ENCODE measurements at places on chromosomes 11 and 22.
A peak's percentile ranks its signal among the peaks of the same experiment; 100 is the strongest.

DNA sequence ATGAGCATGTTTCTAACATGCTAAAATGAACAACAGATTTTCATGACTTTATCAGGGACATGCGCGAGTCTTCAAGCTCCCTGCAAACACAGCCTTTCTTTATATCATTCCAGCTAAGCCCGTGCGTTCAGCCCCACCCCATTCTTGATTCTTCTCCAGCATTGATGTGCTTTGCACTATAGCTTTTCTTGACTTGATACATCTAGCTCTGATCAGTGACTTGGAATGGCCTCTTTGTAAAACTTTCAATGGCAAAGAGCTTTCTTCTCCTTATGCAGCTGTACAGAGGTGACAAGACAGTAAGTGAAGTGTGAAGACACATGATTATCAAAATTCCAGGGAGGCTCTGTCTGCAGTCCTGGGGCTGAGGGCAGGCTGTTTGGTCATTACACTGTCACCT, 561.0 kb downstream of the OPCML start:
- no peak for DNase-seq

DNA sequence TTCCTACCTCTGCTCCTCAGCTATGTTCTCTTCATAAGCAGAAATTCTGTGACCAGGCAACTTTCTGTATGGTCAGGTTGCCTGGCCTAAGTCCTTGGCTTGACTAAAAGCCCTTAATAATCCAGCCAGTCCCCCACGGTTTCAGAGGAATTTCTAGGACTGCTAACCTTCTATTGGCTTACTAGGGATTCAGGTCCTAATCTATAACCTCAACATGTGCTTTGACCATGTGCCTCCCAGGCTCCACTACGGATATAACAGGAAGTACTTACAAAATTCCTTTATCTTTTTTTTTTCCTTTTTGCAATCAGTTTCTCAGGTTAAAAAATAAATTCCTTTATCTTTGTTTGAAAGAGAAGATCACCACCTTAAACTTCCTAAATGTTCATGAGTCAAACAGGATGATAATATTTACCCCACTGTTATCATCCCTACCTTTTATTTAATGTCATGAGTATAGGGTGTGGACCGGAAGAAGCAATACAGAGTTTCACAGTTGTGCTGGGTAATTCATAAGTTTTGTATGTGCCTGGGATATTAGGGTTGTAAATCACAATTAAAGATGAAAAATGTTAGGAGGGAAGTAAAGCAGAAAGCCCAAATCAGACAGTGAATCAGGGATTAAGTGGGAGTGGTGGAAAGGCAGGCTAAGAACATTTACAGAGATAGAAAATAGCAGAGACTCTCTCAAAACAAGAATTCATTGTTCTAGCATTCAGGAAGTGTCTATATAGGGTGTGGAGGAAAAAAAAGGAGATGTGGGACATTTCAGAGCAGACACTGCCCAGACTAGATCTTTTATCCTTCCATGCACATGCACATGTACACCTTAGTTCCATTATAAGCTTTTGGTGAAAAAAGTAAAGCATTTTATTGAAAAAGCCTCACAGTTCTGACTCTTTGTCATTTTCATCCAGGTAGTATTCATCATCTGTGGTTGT, 10.7 kb upstream of the POGLUT3 start:
- DNase-seq = no peak

- DNase-seq = no peak
These were observed 58.8 kb upstream of the SLC36A4 start for GRCh38 chr11:93256623-93257022.

GRCh38 chr11:65433657-65434056, 11.1 kb downstream of the NEAT1 start:
- DNase-seq = no peak

DNA sequence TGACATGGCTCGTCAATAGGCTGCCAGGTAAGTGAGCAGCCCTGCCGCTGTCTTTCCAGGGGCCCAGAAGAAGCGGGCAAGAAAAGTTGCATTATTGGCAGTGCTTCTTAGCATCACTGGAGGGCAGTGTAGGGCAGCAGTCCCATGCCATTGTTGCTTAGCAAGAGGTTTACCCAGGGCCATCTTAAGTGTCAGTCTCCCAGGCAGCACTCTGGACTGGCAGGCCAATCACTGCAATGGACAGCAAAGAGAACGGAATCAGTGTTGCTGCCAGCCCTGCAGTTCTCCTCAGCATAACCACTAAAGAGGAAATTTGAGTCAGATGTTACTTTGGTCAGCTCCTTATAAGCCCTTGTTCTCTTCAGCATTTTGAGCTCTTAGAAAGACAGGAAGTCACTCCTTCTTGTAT, 13.4 kb upstream of the GRK2 start:
- peak; percentile 89 for DNase-seq

GRCh38 chr22:32044913-32045312, 1.9 kb downstream of the SLC5A1 start:
- no peak for DNase-seq

GRCh38 chr22:23381661-23382427, 198.2 kb downstream of the IGLL1 start:
- no peak for DNase-seq

DNA sequence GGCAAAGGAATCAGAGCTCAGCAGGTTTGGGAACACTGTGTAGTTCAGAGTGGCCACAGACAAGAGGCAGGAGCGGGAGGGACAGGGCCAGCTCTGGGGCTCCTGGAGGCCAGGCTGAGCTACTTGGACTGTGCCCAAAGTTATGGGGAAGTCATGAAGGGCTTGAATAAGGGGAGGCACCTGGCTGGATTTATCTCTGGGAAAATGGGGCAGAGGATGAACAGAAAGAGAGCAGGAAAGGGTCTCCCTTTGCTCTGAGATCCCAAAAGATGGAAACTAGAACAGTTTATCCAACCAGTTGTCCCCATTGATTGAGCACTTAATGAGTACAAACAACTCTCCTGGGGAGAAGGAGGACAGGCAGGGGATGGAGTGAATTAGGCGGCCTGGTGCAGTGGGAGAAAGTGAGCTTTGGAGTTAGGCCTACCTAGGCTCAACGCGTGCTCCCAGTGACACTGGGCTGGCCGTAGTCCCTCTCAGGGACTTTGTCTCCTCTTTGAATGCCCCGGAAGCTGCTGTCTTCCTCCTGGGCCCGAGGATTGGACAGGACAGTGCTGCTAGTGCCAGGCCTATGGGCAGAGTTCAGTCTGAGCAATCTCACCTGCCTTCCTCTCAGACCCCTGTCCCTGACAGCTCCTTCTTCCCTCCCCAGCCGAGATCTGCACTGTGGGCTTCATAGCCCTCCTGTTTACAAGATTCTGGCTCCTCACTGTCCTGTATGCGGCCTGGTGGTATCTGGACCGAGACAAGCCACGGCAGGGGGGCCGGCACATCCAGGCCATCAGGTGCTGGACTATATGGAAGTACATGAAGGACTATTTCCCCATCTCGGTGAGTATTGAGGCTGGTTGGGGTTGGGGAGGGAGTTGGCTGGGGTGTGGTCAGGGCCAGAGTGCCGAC, 2.0 kb downstream of the MOGAT2 start:
- no peak for DNase-seq

- peak; percentile 73 for DNase-seq
These were observed 29.6 kb downstream of the PAK1 start for GRCh38 chr11:77444261-77444660.

DNA sequence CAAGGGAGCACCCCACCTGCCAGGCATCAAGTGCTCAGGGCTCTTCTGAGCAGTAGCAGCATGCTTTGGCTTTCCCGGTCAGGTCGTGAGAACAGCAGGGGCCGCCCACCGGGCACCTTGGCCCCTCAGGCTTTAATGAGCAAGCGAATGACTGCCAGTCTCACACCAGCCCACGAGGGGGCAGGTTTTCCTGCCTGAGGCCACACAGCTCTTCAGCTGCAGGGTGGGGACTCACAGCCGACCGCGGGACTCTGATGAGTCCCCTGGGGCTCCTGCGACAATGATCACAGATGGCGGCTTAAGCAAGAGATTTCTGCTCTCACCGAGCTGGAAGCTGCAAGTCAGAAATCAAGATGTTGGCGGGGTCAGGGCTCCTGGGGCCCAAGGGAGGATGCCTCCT, 14.3 kb upstream of the FGF19 start:
- DNase-seq = no peak

GRCh38 chr11:72683782-72684200, 9.6 kb upstream of the PDE2A start:
- peak; percentile 55 for DNase-seq

- DNase-seq = no peak
These were observed 10.0 kb downstream of the MUC5AC start for GRCh38 chr11:1167751-1168231.

DNA sequence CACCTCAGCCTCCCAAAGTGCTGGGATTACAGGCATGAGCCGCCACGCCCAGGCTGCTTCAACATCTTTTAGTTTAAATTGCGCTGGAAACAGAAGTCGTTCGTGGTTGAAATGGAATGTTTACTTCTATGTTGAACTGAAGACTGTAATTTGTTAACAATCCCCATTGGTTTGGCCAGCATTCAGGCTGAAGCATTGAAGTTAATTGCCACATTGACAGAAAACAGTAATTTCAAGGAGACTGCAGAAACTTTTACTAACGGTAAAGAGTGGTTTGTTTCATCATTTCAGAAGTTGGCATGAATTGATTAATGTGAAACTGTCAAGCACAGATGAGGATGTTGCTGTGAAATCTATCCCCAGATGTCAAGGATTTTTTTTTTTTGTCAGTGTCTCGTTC, 14.2 kb downstream of the AP5B1 start:
- no peak for DNase-seq

DNA sequence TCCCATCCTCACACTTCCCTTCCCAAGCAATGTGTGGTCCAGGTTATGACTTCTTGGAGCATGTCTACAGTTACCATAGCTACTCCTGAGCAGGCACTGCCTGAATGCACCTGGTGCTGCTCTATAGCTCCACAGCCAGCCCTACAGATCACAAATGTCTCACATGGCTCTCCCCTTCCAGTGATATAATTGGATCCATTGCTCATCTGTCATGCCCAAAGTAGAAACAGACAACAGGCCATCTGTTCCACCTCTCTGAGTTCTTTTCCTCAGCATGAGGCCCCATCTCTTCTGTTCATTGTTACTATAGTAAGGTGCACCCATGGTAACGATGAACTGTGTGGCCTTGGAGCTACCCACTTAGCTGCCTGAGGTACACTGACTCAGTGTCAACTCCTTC, 320.3 kb upstream of the ZC3H12C start:
- DNase-seq = no peak

DNA sequence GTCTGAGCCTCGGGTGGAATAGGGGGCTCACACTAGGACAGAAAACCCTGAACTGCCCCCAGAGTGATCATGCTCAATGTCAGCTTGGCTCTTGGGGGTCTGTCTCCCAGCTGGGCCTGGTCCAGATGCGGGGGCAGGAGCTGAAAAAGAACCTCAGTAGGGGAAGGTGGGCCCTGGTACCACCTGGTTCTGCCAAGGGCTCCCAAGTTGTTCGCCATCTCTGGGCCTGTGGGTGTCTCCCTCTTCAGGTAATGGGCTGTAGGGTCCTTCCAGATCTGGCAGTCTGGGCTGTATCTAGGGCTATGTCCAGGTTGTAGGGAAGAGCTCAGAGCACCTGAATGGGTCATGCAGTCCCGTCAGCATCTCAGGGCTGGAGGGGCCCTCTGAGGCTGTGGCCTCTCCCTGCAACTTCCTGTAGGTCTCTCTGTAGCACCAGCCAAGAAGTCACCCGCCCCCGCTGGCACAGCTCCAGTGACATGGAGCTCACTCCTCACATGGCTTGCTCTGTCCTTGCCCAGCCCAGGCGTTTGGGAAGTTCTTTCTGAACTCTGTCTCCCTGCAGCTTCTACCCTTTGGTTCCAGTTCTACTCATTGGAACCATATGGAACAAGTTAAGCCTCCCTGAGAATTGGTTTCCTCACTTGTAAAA, 33.0 kb upstream of the SOX10 start:
- peak; percentile 80 for DNase-seq

GRCh38 chr22:27804470-27805297, 3.1 kb upstream of the MN1 start:
- peak; percentile 87 for DNase-seq

- DNase-seq = no peak
These were observed 22.9 kb downstream of the RAB39A start for GRCh38 chr11:107951155-107951554.

GRCh38 chr22:48588878-48589450, 1238.7 kb downstream of the BRD1 start:
- DNase-seq = no peak

GRCh38 chr11:16846305-16846704, 107.9 kb downstream of the C11orf58 start:
- DNase-seq = no peak

DNA sequence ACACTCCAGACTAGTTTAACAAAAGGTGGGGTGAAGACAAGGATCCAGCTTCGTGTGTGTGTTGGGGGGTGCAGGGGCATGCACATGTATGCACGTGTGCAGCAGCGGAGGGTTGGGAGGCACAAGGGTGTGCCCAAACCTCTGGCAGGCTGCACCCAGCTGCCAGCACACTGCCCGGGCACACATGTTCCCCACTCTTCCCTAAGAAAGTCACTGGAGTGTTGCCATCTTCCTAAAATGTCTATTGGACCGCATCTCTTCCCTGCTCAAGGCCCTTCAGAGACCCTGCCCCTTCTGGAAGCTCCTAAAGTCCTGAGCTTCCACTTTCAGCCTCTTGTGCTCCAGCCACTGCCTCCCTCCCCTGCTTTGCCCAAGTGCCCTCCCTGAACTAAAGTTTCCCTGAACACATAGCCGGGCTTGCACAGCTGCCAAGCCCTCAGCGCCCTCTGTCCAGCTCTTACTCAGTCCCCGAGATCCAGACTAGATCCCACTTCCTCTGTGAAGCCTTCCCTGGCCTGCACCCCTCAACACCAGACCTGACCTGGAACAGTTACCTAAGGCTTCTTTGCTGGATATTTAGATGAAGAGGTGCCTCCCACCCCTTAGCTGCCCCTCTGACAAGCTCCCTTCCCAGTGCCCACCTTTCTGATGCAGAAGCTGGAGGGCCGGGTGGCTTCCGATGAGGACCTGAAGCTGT, 6.0 kb downstream of the CFL1 start:
- no peak for DNase-seq

- no peak for DNase-seq
These were observed 182.1 kb upstream of the KIRREL3 start for GRCh38 chr11:127182586-127183203.

DNA sequence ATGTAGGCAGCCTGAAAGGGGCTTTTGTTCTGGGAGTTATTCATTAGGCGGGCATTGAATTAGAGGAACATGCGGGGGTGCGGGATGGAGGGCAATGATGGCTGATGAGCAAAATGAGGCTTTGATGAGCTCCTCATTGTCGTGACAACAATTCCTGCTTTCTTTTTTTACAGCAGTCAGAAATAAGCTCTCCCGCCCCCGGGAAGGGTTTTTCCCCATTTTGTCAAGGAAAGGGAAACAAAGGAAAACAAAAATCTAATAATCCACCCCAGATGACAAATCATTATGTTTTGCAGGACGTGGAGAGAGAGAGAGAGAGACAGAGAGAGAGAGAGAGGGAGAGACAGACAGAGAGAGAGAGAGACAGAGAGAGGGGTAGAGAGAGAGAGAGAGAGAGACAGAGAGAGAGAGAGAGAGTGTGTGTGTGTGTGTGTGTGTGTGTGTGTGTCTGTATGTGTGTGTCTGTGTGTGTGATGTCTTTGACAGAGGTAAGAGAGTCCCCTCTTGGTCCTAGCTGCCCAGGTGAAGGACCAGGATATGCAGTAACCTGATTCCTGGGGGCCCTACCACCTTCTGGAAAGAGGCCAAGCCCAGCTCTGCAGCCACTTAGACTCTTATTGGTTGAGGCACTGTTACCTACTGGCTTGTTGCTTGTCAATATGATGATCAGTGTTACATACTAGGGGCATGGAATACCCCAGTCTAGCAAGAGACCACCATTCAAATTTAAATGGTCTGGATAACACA, 46.7 kb upstream of the PARVA start:
- peak; percentile 75 for DNase-seq

Measured in suppressor macrophage treated with lipopolysaccharide for 1 hour (primary cell).